Stimulated activated CD4-positive, alpha-beta T cell treated with anti-CD3 and anti-CD28 coated beads, Interleukin-4, amount 100 ng/mL, for 4 hours (primary cell): ENCODE measurements at places on chromosomes 5 and 9.

GRCh38 chr9:19830796-19831195, 42.0 kb upstream of the SLC24A2 start:
- no peak for DNase-seq

DNA sequence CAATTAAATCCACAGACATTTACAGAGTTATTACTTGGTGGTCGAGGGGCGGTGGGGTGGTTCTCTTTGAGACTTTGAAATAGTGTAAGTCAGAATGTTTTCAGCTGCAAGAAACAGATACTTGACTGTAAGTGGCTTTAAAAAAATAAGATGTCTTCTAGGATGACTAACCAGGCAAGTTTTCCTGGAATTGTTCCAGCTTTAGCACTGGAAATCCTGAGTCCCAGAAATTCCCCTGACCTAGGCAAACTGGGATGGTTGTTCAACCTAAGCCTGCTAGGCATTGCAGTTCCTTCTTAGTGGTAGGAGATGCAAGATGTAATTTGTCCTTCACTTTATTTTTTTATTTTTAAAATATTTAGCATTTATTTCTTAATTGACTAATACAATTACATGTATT, 169.5 kb upstream of the POC5 start:
- DNase-seq, result no peak

GRCh38 chr9:128296340-128297220, 20.5 kb downstream of the SWI5 start:
- no peak for DNase-seq

DNA sequence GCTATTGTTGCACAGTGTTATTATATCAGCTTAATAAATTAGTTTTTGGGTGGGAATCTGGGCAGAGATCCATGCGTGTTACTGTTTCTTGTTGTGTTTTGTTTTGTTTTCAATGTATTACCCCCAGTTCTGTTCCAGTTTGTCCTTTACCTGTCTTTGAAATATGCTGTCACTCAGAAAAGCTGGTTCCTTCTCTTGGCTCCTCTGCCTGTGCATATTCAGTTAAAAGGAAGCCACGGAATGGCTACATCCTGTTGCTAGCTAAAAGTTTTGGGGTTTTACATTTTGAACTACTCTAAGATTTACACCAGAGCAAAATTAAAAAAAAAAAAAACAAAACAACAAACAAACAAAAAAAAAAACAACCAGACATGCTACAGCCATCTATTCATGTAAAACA, 374.9 kb upstream of the RORB start:
- no peak for DNase-seq

- no peak for DNase-seq
Measured at GRCh38 chr9:89928521-89929275, 323.9 kb downstream of the GADD45G start.

- no peak for DNase-seq
Measured at GRCh38 chr9:130624154-130624553, 40.2 kb upstream of the PRDM12 start.

GRCh38 chr5:104126980-104127379, 564.4 kb upstream of the NUDT12 start:
- DNase-seq, result no peak

GRCh38 chr5:35478856-35479682, 138.6 kb upstream of the SPEF2 start:
- no peak for DNase-seq

GRCh38 chr5:60943624-60944023, 1.2 kb downstream of the ERCC8 start:
- DNase-seq, result no peak

- no peak for DNase-seq
Measured at GRCh38 chr5:41102341-41102740, 31.2 kb upstream of the MROH2B start.
